DMS79 treated with DMSO at 0.1 percent for 48 hours (cell line): ENCODE measurements at places on chromosomes 3 and 15.

GRCh38 chr3:159848348-159849118, 140.1 kb upstream of the IL12A start:
- no peak for DNase-seq

- DNase-seq, result no peak
These were observed 97.3 kb downstream of the TOP2B start for GRCh38 chr3:25567388-25567787.

DNA sequence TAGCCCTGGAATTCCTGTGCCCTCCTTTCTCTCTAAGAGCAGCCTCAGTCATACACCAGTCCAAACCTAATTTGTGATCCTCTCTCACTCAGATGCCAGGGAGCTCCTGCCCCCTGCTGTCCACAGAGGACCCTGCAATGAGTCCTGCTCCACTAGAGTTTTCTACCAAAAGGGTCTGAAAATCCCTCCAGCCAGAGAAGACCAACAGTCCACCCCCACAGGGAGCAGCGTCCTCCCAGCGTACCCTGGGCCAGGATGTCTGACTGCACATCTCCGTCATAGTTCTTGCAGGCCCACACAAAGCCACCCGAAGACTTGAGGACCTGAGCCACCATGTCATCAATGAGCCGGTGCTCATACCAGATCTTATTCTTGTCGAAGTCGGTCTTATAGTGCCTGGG, 15.4 kb downstream of the IDH2 start:
- no peak for DNase-seq

DNA sequence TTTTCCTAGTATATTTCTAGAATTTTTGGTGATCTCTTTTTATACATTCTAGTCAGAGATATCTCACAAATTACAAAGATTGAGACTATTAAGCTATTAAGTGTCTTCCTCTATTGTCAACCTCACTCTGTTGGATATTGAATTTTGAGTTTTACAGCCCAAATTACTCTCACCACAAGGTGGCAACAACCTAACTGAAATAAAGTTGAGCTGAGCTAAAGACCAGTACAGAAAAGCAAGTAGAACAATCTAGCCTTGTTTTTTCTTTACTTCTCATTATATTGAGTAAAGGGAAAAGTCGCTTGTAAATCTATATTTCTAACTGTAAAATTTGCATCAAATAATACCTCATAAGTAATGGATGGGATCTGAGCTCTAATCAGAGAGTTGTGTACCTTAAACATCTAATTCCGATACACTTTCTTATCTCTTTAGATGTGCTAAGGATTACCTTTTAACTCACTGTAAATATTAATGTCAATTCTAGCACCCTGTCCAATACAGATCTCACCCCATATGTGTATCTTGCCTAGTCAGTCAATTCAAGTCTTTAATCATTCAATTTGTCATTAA, 13.6 kb upstream of the COMMD2 start:
- peak; percentile 12 for DNase-seq

GRCh38 chr3:131402391-131403039, 20.9 kb downstream of the NUDT16 start:
- DNase-seq, result no peak

- no peak for DNase-seq
These were observed 17.7 kb downstream of the FOXB1 start for GRCh38 chr15:60021589-60022378.
